Upper lobe of right lung (tissue), 1 donor: ENCODE measurements at places on chromosomes 3 and 15. TPM values are rescaled to one million over a fixed set of nuclear protein-coding genes. Genes with fewer than 3 reads are reported as not detected.

KBTBD8 gene
- total RNA-seq = 6.0 TPM

C2CD4B gene
- total RNA-seq = 3.5 TPM

REC114 gene
- not detected for total RNA-seq

DUOXA1 gene
- total RNA-seq = 138 TPM

LYZL4 gene
- not detected for total RNA-seq

CRYGS gene
- total RNA-seq = 3.8 TPM

TMEM44 gene
- 25.3 TPM for total RNA-seq

LMAN1L gene
- not detected for total RNA-seq

GOLGA8N gene
- 14.1 TPM for total RNA-seq

GLDN gene
- 21.8 TPM for total RNA-seq

KCNMB3 gene
- total RNA-seq = 2.5 TPM

ATG3 gene
- 48.6 TPM for total RNA-seq

PRSS50 gene
- 0.20 TPM for total RNA-seq

CHRM5 gene
- total RNA-seq = not detected

GPR149 gene
- not detected for total RNA-seq

CDCP1 gene
- total RNA-seq = 19.1 TPM

BSN gene
- 0.43 TPM for total RNA-seq

NEK10 gene
- 0.49 TPM for total RNA-seq

UNC13C gene
- 0.14 TPM for total RNA-seq

TIGIT gene
- total RNA-seq = 1.7 TPM

ZNF620 gene
- 7.0 TPM for total RNA-seq

CAPN3 gene
- total RNA-seq = 45.4 TPM

NANOGP8 gene
- not detected for total RNA-seq

ITGA11 gene
- total RNA-seq = 7.1 TPM

TMEM212 gene
- total RNA-seq = not detected

DNAJC19 gene
- total RNA-seq = 40.4 TPM

HTR3D gene
- not detected for total RNA-seq

SNTN gene
- total RNA-seq = not detected

ZNF660 gene
- total RNA-seq = 5.9 TPM

ZNF385D gene
- 9.4 TPM for total RNA-seq

SCG5 gene
- 0.96 TPM for total RNA-seq

COL6A5 gene
- 6.3 TPM for total RNA-seq

ZIC1 gene
- not detected for total RNA-seq

CEMIP gene
- 17.3 TPM for total RNA-seq

PLA2G4E gene
- 1.5 TPM for total RNA-seq

FBXO40 gene
- total RNA-seq = 0.09 TPM

ISL2 gene
- not detected for total RNA-seq

ZCWPW2 gene
- total RNA-seq = 0.96 TPM

RAB27A gene
- 72.5 TPM for total RNA-seq

SST gene
- total RNA-seq = not detected

ARL14 gene
- total RNA-seq = not detected

ADCY5 gene
- 4.0 TPM for total RNA-seq

LXN gene
- total RNA-seq = 20.9 TPM

CCK gene
- 0.67 TPM for total RNA-seq

MAPK6 gene
- 20.9 TPM for total RNA-seq

RHOV gene
- total RNA-seq = not detected

RYR3 gene
- 0.61 TPM for total RNA-seq

PIGZ gene
- total RNA-seq = 3.6 TPM

GABRR3 gene
- total RNA-seq = not detected
